ENCODE measurements at places on chromosomes 12 and 14.

DNA sequence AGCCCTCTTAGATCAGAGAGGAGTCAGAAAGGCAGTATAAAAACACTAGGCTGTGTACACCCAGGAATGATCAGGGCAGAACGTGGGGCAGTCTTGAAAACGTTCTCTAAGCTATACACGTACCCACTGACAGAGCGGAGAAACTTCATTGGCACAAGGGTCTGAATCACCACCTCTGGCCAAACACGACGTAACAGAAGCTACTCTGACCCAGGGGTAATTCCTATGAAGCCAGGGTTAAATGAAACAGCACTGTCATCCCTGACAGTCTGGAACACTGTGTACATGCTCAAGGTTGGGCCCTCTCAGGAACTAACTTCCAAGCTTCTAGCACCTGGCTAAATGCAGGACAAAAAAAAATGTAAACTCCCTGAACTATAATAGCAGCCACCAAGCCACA, 38.4 kb downstream of the PARP11 start:
- DNase-seq, result no peak

DNA sequence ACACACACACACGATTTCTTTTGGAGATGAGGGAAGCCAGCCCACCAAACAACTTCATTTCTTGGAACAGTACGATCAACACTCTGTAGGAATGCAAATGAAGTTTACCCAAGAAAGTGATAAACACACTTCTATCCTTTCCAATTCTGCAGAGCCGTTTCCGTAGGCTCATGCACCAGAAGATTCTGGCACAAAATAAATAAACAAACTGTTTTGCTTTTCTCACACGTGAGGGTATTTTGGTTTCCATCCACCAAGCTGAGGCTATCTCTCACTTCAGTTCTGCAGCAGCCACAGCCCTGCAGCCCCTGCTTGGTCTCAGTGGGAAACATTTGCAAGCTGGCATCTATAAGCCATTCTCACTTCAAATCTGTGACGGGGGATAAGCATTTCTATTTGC, 15.3 kb upstream of the TSPAN11 start:
- no peak for DNase-seq

DNA sequence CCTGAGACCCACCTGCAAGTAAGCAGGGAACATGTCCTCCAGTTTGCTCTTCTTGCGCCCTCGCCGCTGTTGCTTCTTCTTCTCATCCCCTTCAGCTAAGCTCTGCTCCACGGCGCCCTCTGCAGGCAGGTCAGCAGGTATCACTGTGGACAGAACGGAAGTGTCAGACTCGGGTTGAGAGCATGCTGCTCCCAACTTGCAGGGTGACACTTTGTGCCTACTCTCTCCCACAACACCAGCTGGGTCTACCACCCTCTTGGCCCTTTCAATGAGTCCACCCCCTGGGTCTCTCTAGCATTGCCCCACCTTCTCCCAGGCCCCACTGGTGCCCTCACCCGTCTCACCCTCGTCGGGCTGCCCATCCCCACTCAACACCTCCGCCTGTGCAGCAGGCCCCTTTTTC, 16.7 kb downstream of the KMT2D start:
- DNase-seq, result peak; percentile 87

GRCh38 chr12:111249018-111249370, 119.9 kb downstream of the PHETA1 start:
- DNase-seq, result no peak

DNA sequence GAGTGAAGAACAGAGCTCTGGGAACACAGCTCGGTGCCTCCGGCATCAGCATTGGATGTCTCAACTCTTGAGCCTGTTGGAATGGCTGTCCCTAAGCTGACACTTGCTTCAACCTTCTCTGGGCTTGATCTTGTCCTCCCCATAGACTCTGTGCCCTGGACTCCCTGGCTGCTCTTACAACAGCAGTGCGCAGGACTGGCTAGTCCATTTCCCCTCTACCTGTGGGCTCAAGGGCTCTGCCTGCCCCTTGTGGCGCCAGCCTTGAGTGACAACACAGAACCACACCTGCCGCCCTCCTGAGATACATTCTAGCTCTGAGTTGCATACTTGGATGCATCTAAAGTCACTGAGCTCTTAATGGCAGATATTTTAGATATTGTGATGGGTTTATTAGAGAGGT, 6.2 kb downstream of the CRADD start:
- no peak for DNase-seq
